Osteocyte (in vitro differentiated cells): ENCODE measurements at places on chromosomes 4 and X. TPM values are rescaled to one million over a fixed set of nuclear protein-coding genes. Genes with fewer than 3 reads are reported as not detected.

Gene F11
- not detected in 2 replicates for total RNA-seq

DNA sequence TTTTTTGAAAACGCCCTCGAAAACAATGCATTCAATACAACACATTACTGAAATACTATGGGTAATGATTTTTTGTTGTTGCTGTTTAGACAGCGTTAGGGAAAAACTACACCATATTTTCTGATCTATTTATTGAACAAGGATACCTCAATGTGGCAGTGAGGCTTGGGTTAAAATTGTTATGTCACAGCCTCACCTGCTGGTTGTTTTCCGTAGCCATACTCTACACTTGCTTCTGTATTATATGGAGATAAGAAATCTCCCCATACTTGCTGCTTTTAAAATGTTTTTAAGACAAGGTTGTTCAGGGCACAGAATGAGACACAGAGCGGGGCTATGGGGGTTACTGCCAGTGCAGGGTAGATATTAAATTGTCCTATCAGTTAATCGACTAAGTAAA, 221.6 kb upstream of the FTHL17 start:
- no peak overlapping the region for H3K4me3 ChIP-seq
- H3K27me3 ChIP-seq: no peaks in the 10 kb centered on the region
- DNase-seq: no peak
- peaks cover 7% of the 10 kb centered on the region for H3K4me1 ChIP-seq
- H3K27ac ChIP-seq: no peak overlapping the region
- no peaks in the 10 kb centered on the region for H3K36me3 ChIP-seq

GRCh38 chr4:77076889-77077635, 1.3 kb upstream of the CCNI start:
- H3K4me3 ChIP-seq: peak overlapping the region; percentile 90
- no peaks in the 10 kb centered on the region for H3K36me3 ChIP-seq
- H3K4me1 ChIP-seq: peaks cover 23% of the 10 kb centered on the region
- DNase-seq: no peak

Gene ALAS2
- not detected in 2 replicates for total RNA-seq

DNA sequence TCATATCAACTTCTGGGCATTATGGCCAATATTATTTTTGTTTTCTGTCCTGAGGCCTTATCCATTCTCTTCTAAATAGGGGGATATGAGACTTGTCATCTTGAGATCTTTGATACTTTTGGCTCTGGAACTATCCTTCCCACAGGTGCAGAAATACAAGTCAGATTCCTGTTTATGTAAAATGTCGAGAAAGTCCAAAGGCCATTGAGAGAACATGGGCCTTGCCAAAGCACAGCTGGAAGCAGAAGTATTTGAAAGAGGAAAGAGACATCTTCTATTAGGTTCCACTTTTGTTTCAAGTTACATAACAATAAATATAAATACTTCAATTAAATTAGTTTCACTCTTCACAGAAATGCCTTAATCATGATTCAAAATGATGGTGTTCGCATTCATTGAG, 20.8 kb upstream of the PRSS48 start:
- no peak for DNase-seq
- H3K27me3 ChIP-seq: no peaks in the 10 kb centered on the region
- H3K27ac ChIP-seq: peak overlapping the region; percentile 36
- no peaks in the 10 kb centered on the region for H3K36me3 ChIP-seq
- no peaks in the 10 kb centered on the region for H3K4me1 ChIP-seq

Gene LNX1
- total RNA-seq: 0.24 and 0.44 TPM in 2 replicates

DNA sequence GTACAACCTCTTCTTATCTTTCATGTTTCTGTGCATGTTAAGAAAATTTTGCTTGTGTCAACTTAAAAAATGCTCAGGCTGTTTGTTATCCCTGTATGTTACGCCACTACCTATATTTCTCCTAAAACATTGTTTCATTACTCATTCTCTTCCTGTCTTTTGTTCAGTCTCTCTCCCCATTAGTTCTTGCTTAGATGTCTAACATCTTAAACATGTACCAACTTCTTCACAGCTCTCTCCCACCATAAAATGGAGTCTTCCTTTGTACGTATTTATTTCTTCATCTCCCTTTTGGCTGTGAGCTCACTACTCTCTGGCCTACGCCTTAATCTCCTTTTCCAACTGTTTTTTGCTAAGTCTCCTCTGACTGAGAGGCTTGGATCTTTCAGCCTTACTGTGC, 36.4 kb downstream of the PCDH7 start:
- H3K4me3 ChIP-seq: no peak overlapping the region
- H3K4me1 ChIP-seq: peaks cover 5% of the 10 kb centered on the region
- H3K36me3 ChIP-seq: peaks cover 8% of the 10 kb centered on the region
- no peak overlapping the region for H3K27ac ChIP-seq
- no peak for DNase-seq
- H3K27me3 ChIP-seq: no peaks in the 10 kb centered on the region

DNA sequence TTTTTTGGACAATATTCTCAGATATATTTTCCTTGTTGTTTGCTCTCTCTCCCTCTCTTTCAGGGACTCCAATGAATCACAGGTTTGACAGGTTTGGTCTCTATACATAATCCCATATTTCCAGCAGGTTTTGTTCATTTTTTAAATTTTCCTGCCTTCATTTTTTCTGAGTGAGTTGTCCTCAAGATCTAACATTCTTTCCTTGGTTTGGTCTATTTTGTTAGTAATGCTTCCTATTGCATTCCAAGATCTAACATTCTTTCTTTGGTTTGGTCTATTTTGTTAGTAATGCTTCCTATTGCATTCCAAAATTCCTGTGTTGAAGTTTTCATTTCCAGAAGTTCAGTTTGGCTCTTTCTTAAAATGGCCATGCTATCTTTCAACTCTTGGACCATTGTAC, 45.3 kb upstream of the ZMAT1 start:
- H3K27ac ChIP-seq: no peak overlapping the region
- H3K36me3 ChIP-seq: no peaks in the 10 kb centered on the region
- no peaks in the 10 kb centered on the region for H3K27me3 ChIP-seq
- DNase-seq: no peak
- no peak overlapping the region for H3K4me3 ChIP-seq

Gene SPANXN4
- total RNA-seq: not detected in 2 replicates

Gene ASB9
- not detected in 2 replicates for total RNA-seq

GRCh38 chr4:73752424-73752823, 12.1 kb downstream of the CXCL8 start:
- peaks cover 6% of the 10 kb centered on the region for H3K27me3 ChIP-seq
- no peaks in the 10 kb centered on the region for H3K36me3 ChIP-seq
- no peak for DNase-seq
- H3K4me3 ChIP-seq: no peak overlapping the region
- H3K27ac ChIP-seq: no peak overlapping the region

Gene MXRA5
- total RNA-seq: 188 and 215 TPM in 2 replicates

Gene SLC38A5
- total RNA-seq: not detected in 2 replicates

DNA sequence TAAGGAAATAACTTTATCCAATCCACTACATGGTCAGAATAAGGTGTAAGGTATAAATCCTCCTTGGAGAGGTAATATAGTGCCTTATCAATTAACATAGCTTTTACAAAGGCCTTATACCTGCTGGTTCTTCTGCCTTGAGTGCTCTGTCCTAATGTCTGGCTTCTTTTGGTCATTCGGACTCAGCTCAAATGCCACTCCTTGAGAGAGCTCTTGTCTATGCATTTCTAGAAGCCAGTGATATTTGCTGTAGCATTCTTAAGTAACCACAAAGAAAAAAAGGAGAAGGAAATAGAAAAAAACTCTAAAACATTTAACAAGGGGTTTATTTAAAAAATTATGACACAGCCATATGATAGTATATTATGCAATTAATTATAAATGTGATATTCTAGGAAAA, 444.8 kb upstream of the SLIT2 start:
- peaks cover 20% of the 10 kb centered on the region for H3K4me1 ChIP-seq
- H3K4me3 ChIP-seq: no peak overlapping the region
- peak overlapping the region; percentile 16 for H3K27ac ChIP-seq
- DNase-seq: no peak
- no peaks in the 10 kb centered on the region for H3K36me3 ChIP-seq

Gene APBB2
- 56.2 and 62.0 TPM in 2 replicates for total RNA-seq

GRCh38 chr4:163554870-163555465, 60.5 kb downstream of the TMA16 start:
- no peak overlapping the region for H3K27ac ChIP-seq
- H3K4me3 ChIP-seq: no peak overlapping the region
- no peak for DNase-seq
- no peaks in the 10 kb centered on the region for H3K36me3 ChIP-seq
- H3K4me1 ChIP-seq: peaks cover 3% of the 10 kb centered on the region

Gene S100G
- total RNA-seq: not detected in 2 replicates

DNA sequence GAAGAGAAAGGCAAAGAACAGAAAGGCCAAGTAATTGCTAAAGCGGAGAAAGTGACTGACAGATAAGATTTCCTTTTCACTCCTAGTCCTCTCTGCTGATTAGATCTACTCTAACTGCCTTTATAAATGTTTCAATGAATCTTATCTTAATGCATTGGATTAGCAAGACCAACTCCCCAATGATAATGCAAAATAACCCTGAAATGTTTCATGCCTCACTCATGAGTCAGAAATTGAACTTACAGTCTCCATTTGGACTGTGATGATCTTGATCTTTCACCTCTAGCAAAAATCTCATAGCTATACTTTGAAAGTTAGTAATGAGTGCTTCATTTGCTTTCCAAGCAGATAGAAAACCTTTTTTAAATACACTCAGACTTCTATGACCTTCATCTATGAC, 26.5 kb downstream of the SLC10A7 start:
- H3K4me3 ChIP-seq: no peak overlapping the region
- peaks cover 5% of the 10 kb centered on the region for H3K36me3 ChIP-seq
- H3K27me3 ChIP-seq: no peaks in the 10 kb centered on the region
- DNase-seq: no peak
- H3K27ac ChIP-seq: no peak overlapping the region
- H3K4me1 ChIP-seq: peaks cover 7% of the 10 kb centered on the region

Gene DGKK
- total RNA-seq: not detected in 2 replicates

DNA sequence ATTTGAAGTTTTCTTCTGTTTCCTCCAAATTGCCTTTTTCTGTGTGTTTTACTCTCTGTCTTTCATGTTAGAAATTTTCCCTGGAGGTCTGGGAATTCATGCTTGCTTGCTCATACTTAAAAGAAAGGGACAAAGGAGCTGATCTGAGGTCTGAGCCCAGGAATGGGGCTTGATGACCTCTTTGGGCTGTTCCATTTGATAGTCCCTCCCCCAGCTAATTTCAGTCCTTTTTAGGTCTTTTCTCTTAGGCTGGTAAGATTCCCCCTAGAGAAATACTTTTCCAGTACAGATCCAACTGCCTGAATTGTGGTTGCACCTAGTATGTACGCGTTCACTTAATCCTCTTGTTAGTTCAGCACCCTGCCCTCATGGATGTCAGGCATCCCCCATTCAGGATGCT, 5.5 kb upstream of the PIGA start:
- no peak for DNase-seq
- H3K27me3 ChIP-seq: peaks cover 14% of the 10 kb centered on the region
- H3K36me3 ChIP-seq: no peaks in the 10 kb centered on the region
- no peak overlapping the region for H3K4me3 ChIP-seq
- H3K4me1 ChIP-seq: no peaks in the 10 kb centered on the region

Gene PQBP1
- 69.8 and 78.3 TPM in 2 replicates for total RNA-seq

GRCh38 chr4:108799306-108799705, 36.5 kb upstream of the ETNPPL start:
- DNase-seq: no peak
- no peak overlapping the region for H3K4me3 ChIP-seq
- no peaks in the 10 kb centered on the region for H3K27me3 ChIP-seq
- peaks cover 4% of the 10 kb centered on the region for H3K4me1 ChIP-seq

- no peak for DNase-seq
- H3K4me1 ChIP-seq: no peaks in the 10 kb centered on the region
- no peaks in the 10 kb centered on the region for H3K27me3 ChIP-seq
- H3K36me3 ChIP-seq: no peaks in the 10 kb centered on the region
Observed at GRCh38 chr4:177033632-177034031, 240.9 kb upstream of the VEGFC start.

Gene TRIM75
- not detected in 2 replicates for total RNA-seq

DNA sequence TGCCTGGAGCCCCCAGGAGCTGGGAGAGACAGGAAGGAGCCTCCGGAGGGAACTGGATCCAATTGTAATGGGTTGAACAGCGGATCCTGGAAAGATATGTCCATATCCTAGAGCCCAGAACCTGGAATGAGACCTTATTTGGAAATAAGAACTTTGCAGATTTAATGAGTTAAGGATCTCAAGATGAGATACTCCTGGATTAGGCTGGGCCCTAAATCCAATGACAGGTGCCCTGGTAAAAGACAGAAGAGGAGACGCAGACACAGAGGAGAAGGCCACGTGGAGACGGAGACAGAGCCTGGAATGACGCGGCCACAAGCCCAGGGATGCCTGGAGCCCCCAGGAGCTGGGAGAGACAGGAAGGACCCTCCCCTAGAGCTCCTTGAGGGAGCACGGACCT, 34.1 kb downstream of the P2RY8 start:
- no peaks in the 10 kb centered on the region for H3K4me1 ChIP-seq
- no peak overlapping the region for H3K4me3 ChIP-seq
- no peak for DNase-seq
- H3K27me3 ChIP-seq: no peaks in the 10 kb centered on the region

GRCh38 chr4:169376421-169376820, 105.7 kb upstream of the SH3RF1 start:
- no peak overlapping the region for H3K27ac ChIP-seq
- H3K27me3 ChIP-seq: no peaks in the 10 kb centered on the region
- H3K4me1 ChIP-seq: no peaks in the 10 kb centered on the region
- H3K4me3 ChIP-seq: no peak overlapping the region
- DNase-seq: no peak
- peaks cover 18% of the 10 kb centered on the region for H3K36me3 ChIP-seq

DNA sequence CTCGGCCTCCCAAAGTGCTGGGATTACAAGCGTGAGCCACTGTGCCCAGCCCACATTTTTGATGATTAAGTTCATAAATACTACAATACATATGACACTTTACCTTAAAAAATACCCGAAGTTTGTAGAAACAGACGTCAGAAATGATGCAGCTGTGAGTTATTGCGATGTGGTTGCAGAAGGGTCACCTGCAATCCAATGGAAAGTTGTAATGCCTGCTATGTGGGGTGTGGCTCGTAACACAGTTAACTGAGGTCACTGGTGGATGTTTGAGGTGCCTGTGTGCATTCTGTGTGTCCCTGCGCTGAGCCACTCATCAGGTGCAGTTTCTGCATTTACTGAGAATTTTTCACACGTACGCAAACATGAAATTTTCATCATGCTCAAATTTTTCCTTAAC, 64.1 kb downstream of the ANXA5 start:
- no peak overlapping the region for H3K4me3 ChIP-seq
- no peak overlapping the region for H3K27ac ChIP-seq
- H3K36me3 ChIP-seq: no peaks in the 10 kb centered on the region
- H3K27me3 ChIP-seq: peaks cover 5% of the 10 kb centered on the region
- DNase-seq: no peak

DNA sequence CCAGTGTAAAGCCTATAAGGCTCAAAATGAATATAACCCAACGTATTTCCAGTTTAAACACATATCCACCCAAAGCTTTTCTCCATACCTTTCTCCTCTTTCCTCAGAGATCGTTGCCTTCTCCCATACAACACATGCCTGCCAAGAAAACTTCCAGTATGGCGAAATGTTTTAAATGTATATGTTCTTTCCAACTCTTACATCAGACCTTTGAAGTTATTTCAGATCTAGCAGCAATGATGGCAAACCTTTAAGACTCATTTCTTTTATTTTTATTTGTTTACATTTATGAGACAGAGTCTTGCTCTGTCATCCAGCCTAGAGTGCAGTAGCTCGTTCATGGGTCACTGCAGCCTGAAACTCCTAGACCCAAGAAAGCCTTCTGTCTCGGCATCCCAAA, 265.4 kb downstream of the BMPR1B start:
- no peaks in the 10 kb centered on the region for H3K27me3 ChIP-seq
- H3K4me3 ChIP-seq: no peak overlapping the region
- no peak for DNase-seq
- H3K36me3 ChIP-seq: no peaks in the 10 kb centered on the region

Gene PAGE1
- not detected in 2 replicates for total RNA-seq

Gene SASH3
- total RNA-seq: not detected in 2 replicates

- DNase-seq: no peak
- peaks cover 51% of the 10 kb centered on the region for H3K36me3 ChIP-seq
- no peak overlapping the region for H3K27ac ChIP-seq
- no peak overlapping the region for H3K4me3 ChIP-seq
Observed at GRCh38 chr4:153295131-153295755, 49.2 kb upstream of the MND1 start.
